ENCODE measurements at places on chromosomes 5 and 9. TPM values are rescaled to one million over a fixed set of nuclear protein-coding genes. Genes with fewer than 3 reads are reported as not detected.

DNA sequence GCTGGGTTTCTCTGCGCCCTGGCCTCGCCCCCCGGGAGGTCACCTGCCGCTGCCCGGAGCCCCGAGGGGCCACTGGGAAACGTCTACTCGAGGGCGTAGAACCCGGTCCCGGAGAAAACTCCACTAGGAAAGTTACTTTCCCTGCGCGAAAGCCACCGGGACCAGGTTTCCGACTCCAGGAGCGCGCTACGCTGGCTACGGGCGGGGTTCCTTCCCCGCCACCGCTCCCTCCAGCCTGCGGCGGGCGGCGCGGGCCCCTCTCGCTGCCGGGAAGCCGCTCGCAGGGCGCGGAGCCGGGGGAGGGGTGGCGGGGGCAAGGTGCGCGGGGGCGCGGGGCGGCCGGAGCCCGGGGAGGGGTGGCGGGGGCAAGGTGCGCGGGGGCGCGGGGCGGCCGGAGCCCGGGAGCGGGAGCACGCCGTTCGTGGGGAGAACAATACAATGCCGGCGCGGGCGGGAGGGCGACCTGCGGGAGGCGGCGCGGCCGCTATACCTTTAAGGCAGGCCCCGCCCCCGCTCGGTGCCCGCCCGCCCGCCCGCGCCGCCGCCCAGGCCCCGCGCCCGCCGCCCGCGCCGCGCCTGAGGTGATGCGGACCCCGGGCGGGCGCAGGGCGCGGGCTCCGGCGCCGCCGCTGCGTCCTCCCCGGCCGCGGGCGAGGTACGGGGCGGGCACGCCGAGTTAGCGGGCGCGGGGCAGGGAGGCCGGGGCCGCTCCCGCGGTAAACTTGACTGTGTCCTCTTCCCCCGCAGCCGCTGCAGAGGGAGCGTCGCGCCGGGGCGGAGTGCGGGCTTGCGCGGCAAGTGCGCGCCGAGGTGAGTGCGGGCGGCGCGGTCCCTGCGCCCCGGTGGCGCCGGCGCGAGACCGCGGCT is 278.1 kb downstream of the AOPEP start:
- no peaks in the 10 kb centered on the region for H3K27me3 ChIP-seq
- H3K36me3 ChIP-seq, result peaks cover 3% of the 10 kb centered on the region
- peak overlapping the region; percentile 63 for H3K4me3 ChIP-seq
- H3K27ac ChIP-seq, result peak overlapping the region; percentile 99
- DNase-seq, result peak; percentile 86

- no peak overlapping the region for H3K4me3 ChIP-seq
- no peak overlapping the region for H3K27ac ChIP-seq
- no peaks in the 10 kb centered on the region for H3K27me3 ChIP-seq
- no peaks in the 10 kb centered on the region for H3K36me3 ChIP-seq
Measured at GRCh38 chr9:105147110-105147871, 97.2 kb upstream of the SLC44A1 start.

GRCh38 chr5:107969847-107970246 is 299.1 kb upstream of the EFNA5 start:
- H3K36me3 ChIP-seq, result no peaks in the 10 kb centered on the region
- H3K27ac ChIP-seq, result no peak overlapping the region
- no peak overlapping the region for H3K4me3 ChIP-seq
- no peaks in the 10 kb centered on the region for H3K4me1 ChIP-seq
- no peak for DNase-seq

- H3K27ac ChIP-seq, result no peak overlapping the region
- no peaks in the 10 kb centered on the region for H3K27me3 ChIP-seq
- DNase-seq, result no peak
- no peak overlapping the region for H3K4me3 ChIP-seq
- no peaks in the 10 kb centered on the region for H3K36me3 ChIP-seq
Measured at GRCh38 chr9:70427161-70427945, 12.9 kb upstream of the KLF9 start.

DNA sequence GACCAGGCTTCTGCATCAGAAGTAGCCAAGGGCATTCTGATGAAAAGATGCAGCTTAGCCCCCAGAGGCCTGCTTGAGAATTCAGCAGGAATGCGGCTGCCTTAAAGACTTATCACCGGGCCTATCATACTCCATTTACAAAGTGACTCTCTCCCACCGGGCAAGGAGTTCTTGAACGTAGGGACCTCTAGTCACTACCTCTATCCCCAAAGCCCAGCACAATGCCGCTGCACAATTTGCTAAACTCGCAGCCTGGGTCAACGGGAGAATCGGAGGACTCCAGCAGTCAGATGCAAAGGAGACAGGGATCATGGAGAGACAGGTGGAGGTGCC is 661 bp downstream of the PDCL start:
- H3K4me3 ChIP-seq, result peak overlapping the region; percentile 73
- H3K27me3 ChIP-seq, result no peaks in the 10 kb centered on the region
- peaks cover 17% of the 10 kb centered on the region for H3K4me1 ChIP-seq
- no peaks in the 10 kb centered on the region for H3K36me3 ChIP-seq
- no peak for DNase-seq
- peak overlapping the region; percentile 96 for H3K27ac ChIP-seq

GRCh38 chr9:121221664-121222055 is 20.0 kb upstream of the RAB14 start:
- DNase-seq, result no peak
- no peak overlapping the region for H3K4me3 ChIP-seq
- peaks cover 11% of the 10 kb centered on the region for H3K4me1 ChIP-seq
- H3K36me3 ChIP-seq, result no peaks in the 10 kb centered on the region
- no peaks in the 10 kb centered on the region for H3K27me3 ChIP-seq

GRCh38 chr5:72630081-72630480 is 122.9 kb upstream of the ZNF366 start:
- DNase-seq, result no peak
- no peak overlapping the region for H3K27ac ChIP-seq
- H3K36me3 ChIP-seq, result no peaks in the 10 kb centered on the region
- H3K4me3 ChIP-seq, result no peak overlapping the region
- H3K27me3 ChIP-seq, result no peaks in the 10 kb centered on the region
- peaks cover 12% of the 10 kb centered on the region for H3K4me1 ChIP-seq

DNA sequence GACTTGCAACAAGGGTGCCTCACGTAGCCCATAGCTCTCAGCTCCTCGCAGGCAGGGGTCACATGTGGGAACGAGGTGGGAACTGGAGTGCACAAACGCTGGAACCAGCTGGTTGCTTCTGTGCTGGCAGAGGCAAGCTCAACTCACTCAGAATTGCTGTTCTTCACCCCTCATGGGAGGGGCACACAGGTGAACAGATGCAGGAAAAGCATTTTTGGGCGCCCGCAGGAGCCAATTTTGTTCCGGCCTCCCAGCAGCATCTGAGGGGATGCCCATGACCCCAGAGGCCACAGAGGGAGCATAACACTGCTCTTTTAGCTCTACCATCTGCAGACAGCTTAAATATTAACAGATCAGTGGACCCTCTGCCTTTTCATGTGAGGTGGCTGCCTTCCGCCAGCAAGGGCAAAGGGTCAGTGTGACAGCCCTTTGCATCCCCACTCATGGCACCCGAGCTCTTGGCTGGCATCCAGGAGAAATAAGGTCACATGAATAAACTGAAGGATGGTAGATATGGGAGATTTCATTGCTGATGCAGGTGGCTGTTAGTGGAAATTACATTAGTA is 196.2 kb downstream of the SLCO4C1 start:
- no peak overlapping the region for H3K27ac ChIP-seq
- H3K4me1 ChIP-seq, result no peaks in the 10 kb centered on the region
- peak; percentile 26 for DNase-seq
- no peaks in the 10 kb centered on the region for H3K27me3 ChIP-seq
- no peaks in the 10 kb centered on the region for H3K36me3 ChIP-seq
- no peak overlapping the region for H3K4me3 ChIP-seq

- no peak for DNase-seq
- no peaks in the 10 kb centered on the region for H3K4me1 ChIP-seq
- H3K36me3 ChIP-seq, result no peaks in the 10 kb centered on the region
- no peak overlapping the region for H3K27ac ChIP-seq
- H3K4me3 ChIP-seq, result no peak overlapping the region
Measured at GRCh38 chr5:80609692-80610091, 39.6 kb upstream of the ANKRD34B start.

The PCDHGA3 gene
- not detected for total RNA-seq

The GLT6D1 gene
- total RNA-seq, result not detected

The TRIM36 gene
- total RNA-seq, result 21.4 TPM

The ECM2 gene
- not detected for total RNA-seq

The PHPT1 gene
- total RNA-seq, result 31.5 TPM

The F12 gene
- total RNA-seq, result not detected

The GFI1B gene
- total RNA-seq, result 1.0 TPM

The LRRC8A gene
- 14.7 TPM for total RNA-seq
